Activated CD4-positive, alpha-beta T cell treated with anti-CD3 and anti-CD28 coated beads for 48 hours (primary cell): ENCODE measurements at places on chromosomes 12 and 14.

GRCh38 chr14:66476964-66477363 lies 9.2 kb upstream of the CCDC196 start:
- DNase-seq = no peak

DNA sequence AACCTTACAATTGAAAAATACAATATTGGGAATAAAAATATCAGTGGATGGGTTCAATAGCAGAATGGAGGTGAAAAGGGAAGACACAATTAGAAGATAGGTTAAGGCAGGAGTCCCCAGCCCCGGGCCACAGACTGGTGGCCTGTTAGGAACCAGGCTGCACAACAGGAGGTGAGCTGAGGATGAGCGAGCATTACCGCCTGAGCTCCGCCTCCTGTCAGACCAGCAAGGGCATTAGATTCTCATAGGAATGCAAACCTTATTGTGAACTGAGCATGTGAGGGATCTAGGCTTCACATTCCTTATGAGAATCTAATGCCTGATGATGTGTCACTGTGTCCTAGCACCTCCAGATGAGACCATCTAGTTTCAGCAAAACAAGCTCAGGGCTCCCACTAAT lies 27.3 kb upstream of the ST8SIA1 start:
- DNase-seq = no peak

- DNase-seq = no peak
Observed at GRCh38 chr12:15782667-15783066, 6.5 kb downstream of the EPS8 start.

DNA sequence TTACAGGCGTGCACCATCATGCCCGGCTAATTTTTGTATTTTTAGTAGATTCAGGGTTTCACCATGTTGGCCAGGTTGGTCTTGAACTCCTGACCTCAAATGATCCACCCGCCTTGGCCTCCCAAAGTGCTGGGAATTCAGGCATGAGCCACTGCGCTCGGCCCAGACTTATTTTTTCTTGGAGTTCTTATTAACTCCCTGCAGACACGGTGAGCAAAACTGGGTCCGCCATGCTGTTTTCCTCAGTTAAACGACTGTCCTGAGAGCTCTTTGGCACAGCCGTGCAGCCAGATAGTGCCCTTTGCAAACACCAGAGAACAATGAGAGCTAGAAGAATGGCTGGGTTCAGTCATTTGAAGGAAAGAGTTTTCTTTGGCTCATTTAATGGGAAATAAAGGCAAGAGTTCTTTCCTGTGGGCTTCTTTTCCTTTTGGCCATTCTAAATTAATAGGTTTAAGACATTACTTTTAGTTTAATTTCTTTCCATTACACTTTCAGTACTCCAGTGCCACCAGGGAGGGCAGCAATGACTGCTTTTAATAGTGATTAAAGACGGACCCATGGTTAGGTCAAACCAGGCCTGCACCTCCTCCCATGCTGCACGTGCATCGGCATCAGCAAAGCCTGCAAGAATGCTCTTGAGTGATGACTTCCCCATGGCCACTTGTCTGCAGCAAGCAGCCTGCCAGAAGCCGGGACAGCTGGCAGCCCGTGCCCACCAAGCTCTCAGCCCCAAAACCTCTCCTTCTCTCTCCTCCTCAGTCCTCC lies 60.7 kb downstream of the VCPKMT start:
- no peak for DNase-seq

GRCh38 chr12:753611-754472 lies 1.5 kb downstream of the WNK1 start:
- DNase-seq = peak; percentile 68

- DNase-seq = no peak
Observed at GRCh38 chr14:103329401-103330347, 4.4 kb upstream of the EIF5 start.

- no peak for DNase-seq
Observed at GRCh38 chr12:82635263-82635662, 51.4 kb upstream of the TMTC2 start.

DNA sequence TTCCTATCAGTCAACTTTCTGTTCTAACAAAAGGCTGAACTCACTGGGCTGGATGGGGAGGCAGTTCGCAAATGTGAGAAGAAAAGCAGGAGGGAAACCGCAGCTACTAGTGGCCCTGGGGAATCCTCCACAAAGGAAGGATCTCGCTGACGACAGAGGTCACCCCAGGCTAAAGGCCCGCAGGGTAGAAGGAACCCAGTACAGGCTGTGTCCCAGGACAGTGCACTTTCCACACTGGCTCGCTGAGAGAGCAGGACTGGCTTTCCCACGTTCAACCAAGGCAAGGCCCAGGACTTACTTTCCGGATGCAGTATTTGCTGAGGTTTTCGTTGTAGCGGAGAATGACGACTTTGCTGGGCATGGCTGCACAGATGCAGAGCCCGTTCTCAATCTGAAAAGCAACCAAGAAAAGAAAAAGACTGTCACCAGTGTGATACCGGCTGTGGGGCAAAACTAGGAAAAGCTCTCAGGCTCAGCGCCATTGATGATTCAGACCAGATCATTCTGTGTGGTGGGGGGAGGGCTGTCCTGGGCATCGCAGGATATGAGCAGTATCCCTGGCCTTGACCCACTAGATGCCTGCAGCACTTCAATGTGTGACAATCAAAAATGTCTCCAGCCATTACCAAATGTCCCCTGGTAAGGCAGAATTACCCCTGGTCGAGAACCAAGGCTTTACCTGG lies 36.3 kb downstream of the PRKAB1 start:
- no peak for DNase-seq
